ENCODE measurements at places on chromosomes 13 and 19.

DNA sequence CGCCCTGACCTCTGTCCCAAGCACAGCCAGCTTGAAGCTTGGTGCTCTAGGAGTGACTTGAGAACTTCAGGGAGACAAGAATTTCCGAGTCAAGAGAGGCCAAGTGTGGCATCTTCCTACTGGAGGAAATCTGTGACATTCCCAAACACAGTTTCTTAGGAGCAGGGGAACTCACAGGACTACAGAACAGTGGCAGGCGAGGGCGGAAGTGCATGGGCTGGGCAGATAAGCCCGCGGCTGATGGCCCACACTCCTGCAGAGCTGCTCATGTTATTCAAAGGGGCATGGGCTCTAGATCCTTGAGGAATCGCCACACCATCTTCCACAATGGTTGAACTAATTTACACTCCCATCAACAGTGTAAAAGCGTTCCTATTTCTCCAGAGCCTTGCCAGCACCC lies 168.8 kb downstream of the KATNAL1 start:
- no peak for DNase-seq

- DNase-seq, result no peak
Measured at GRCh38 chr19:41990028-41990427, 4.0 kb downstream of the ATP1A3 start.

DNA sequence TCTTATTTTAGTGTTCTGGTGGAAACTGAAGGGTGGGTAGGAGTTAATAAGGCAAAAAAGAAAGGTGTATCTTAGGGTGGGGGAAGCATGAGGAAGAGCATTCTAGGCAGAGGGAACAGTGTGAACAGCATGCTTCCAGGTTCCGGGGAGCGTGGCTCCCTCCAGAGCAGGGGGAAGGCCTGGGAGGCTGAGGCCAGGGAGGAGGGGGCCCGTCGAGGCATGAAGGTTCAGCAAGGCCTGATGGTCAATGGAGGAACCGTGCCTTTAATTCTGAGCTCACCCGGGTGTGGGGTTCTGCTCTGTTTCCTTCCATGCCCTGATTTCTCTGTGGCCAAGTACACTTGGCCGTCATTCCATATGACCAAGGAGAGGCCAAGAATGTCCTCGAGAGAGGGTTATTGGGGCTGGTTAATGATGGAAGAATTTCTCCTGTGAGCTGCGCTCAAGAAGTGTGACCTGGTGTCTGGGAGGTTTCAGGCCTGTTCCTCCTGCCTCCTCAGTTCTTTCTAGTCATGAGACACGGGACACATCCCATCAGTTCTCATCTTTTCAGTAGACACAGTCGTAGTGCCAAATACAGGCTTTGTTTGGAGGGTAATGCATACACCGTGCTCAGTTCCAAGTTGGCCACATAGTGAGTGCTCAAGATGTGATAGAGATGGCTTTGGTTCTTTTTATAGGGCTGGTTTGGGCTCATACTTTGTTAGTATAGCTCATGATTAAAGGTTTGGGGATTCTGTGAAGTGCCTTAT lies 73.6 kb downstream of the SIPA1L3 start:
- DNase-seq, result no peak

DNA sequence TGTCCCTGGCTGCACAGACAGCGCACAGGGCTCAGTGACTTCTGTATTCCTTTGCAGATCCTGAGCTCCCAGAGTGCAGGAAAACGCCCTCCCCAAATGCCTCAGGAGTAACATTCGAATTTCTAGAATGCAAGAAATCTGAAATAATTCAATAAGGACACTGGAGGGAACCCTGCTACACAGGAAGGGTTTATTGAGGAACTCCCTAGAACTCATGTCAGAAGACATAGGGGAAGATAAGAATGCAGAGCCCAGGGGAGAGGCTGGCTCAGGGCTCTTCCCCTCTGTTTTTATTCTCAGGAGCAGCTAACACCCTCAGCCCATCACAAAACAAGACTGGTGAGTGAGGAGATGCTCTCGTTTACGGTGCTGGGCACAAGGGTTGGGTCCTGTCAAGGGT lies 6.8 kb downstream of the LILRA1 start:
- no peak for DNase-seq

DNA sequence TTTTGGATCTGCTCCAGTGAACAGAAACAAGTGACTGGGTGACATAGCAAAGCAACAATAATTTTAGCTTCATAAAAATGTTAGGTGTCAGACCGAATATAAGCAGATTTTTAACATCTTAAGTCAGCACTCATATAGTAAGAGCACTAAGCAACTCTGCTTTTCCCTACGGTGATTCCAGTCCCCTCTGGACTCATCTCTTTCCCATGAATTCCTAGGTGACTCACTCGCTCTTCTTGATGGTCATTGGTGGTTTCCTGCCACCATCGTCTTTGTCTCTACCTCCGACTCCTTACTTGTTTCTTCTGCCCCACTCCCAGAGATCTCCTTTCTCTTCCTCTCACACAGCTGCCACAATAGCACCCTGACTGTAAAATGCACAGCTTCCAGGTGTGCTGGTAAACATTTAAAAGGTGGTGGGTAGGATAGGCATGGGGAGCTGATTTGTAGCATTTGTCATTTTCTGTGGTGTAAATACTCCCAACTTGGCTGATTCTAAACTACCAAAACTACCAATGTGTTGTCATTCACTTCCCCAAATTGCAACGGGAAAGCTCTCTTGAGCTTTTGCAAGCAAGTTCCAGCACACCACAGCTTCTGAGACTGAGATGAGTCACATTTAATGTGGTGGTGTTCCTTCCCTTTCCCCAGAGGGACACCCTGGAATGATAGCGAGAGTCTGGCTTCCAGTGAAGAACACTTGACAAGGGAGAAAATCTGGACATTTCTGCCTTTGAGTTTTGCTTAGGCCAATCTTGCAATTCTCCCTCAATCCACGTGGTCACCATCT lies 42.8 kb upstream of the CLDN10 start:
- no peak for DNase-seq

GRCh38 chr13:60733933-60734332 lies 336.9 kb downstream of the TDRD3 start:
- DNase-seq, result no peak

DNA sequence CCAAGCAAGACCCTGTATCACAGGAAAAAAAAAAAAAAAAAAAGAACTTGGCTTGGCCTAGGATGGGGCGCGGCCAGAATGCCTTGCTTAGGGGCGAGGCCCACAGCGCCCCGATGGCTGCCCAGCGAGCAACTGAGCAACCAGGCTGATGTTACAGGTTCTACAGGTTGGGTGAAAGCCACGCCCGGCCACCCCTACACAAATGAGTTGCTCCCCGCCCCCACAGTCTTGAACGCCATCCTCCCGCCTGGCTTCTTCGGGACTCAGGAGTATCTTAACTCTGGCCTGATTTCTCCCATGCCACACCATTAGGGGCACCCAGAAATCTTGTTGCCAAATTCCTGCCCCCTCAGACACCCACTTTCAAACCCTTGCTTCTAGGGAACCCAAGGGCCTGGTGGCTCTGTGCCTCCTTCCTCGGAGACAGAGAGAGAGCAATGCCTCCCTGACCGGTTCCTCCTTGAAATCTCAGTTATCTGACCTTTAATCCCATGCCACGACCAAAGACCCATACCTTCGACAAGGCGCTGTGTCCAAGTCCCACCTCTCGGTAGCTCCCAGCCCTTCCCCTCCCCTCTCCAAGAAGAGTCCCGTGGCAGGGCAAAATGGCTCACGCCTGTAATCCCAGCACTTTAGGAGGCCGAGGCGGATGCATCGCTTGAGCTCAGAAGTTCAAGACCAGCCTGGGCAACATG lies 1.1 kb upstream of the CBLC start:
- DNase-seq, result no peak

GRCh38 chr13:113493315-113493951 lies 2.9 kb upstream of the DCUN1D2 start:
- no peak for DNase-seq

GRCh38 chr13:52779103-52779502 lies 39.5 kb upstream of the CNMD start:
- no peak for DNase-seq

DNA sequence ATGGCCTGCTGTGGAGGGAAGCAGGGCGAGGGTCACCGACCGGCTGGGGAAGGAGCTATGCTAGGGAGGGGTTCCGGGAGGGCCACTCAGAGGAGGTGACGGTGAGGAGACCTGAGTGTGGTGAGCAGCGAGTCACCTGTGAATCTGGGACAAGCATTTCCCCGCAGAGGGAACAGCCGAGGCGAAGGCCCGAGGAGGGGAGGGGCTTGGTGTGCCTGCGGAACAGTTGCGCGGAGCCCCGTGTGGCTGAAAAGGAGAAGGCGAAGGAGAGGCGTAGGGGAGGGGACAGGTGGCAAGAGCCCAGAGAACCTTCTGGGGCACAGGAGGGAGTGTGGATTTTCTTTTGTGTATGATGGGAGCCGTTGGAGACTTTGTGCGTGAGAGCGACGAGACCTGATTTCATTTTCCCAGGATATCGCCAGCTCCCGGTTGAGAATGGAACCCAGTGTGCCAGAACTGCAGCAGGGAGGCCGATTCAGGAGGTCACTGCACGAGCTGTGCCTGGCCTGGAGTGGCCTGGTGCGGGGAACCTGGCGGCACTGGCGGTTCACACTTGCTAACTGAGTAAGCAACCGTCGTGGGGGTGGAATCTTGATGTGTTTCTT lies 117.7 kb upstream of the ZNF507 start:
- DNase-seq, result no peak

DNA sequence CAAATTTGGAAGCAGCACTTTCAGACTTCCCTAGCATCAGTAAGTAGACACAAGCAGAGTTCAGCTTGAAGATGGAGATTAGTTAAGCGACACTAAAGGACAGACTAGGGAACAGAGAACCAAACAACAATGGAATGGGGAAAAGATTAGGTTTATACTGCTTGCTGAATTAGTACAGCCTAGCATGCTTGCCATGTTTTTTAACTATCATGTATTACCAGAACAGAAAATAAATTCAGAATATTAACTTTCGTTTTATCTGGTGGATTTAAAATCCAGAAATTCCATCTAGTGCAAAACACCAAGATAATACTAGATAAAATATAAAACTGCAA lies 451.5 kb upstream of the SLC10A2 start:
- no peak for DNase-seq

DNA sequence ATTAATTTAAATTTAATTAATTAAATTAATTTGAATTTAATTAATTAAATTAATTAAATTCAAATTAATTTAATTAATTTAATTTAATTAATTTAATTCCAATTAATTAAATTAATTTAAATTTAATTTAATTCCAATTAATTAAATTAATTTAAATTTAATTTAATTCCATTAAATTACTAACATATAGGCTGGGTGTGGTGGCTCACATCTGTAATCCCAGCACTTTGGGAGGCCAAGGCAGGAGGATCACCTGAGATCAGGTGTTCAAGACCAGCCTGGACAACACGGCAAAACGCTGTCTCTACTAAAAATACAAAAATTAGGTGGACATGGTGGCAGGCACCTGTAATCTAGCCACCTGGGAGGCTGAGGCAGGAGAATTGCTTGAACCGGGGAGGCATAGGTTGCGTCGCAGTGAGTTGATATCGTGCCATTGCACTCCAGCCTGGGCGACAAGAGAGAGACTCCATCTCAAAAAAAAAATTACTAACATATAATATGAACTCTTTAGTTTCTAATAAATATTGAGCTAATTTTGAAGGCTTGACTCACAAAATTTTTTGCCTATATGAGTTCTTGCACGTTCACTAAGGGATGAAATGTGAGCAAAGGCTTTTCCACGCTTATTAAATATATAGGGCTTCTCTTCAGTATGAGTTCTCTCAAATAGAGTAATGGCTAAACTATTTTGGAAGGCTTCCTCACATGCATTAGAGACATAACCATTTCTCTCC lies 9.0 kb upstream of the USP29 start:
- DNase-seq, result no peak

DNA sequence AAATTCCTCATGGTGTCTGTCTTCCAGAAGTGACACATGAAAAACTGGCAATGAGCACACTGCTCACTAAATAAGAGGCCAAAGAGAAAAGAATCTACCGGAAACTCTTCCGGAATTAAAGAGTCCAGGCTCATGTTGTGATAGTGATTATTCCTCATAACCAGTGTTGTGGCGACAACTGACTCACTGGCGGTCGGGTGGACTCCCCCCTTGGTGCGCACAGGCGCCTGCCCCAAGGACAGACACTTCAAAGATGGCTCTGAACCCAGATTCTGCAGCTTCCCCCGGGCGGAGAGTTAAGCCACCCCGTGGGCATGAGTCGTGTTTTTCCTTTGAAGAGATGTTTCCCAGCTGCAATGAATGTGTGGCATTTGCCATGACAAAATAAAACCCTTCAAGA lies 10.3 kb downstream of the IL17D start:
- DNase-seq, result no peak

Measured in GM12892 (cell line).